GM13977 (cell line): ENCODE measurements at places on chromosomes 4 and X.

DNA sequence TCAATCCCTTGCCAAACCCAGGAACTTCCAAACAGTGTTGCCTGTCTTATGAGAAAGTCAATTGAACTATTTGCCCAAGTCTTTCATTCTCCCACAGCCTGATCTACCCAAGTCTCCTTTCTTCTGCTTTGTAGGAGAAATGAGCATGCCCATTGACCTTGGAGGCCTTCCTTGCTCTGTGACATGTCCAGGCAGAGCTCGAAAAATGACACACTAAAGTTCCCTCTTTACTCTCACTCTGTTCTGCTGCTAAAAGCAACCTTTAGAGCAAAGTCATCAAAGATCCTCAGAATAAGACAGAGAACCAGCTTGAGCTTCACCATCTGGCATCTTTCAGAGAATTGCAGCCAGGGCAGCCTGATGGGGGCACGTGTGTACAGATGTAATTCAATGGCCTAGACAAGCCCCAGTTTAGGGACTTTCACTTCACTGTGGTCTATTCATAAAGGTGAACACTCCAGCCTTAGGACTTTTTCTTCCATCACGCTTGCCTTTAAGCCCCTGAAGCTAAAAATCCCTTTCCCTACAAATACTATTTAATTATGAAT, 136.4 kb downstream of the AMELX start:
- peak; percentile 16 for DNase-seq

DNA sequence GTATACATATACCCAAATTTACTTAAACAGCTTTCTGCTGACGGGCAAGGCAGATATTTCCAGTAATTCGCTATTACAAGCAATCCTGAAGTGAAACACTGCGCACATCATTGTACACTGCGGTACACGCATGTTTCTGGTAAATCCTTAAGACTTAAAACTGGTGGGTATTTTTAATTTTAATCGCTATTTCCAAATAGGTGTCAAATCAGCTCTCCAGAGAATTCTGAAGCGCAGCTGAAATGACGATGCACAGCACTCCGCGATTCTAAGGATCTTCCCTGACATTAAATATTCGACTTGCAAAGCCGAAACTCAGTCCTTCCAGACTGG, 361 bp downstream of the TMEM128 start:
- no peak for DNase-seq

- DNase-seq = no peak
These were observed 13.9 kb upstream of the PCDH19 start for GRCh38 chrX:100424012-100424411.

DNA sequence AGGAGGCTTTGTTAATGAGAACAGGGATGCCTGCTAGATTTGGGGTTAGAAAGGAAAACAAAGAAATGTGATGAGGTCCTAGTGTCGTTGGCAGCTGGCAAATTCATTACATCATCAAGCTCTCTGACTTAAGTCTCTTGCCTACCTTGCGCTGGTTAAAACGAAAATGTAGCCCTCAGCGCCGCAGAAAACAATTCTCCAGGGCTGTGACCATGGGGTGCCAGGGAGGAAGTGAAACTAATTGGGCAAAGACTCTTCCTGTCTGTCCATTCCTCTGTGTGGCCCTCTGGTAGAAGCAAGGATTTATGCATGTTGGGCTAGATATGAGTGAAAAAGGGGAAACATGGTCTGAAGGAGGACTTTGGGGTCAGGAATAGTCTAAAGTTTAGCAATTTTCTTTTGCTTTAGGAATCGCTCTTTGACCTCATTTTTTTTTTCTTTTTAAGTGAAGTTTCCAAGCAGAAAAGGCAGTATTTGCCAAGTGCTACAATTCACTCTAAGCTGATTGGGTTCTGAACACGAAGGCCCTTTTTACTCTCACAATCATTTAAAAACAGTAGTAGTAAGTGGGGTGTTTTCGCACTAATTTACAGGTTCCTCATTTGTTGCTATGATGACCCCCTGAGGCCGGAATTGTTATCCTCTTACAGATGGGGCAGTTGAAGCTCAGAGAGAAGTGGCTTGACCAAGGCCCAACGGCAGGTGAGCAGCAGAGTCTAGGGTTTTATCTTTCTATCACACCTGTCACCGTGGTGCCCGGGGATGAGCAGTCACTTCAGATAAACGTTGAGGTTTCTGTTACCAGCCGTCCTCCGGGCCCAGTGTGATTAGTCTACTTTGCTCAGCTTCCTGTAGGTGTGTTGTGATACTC, 27.3 kb upstream of the CHRNA9 start:
- DNase-seq = no peak

DNA sequence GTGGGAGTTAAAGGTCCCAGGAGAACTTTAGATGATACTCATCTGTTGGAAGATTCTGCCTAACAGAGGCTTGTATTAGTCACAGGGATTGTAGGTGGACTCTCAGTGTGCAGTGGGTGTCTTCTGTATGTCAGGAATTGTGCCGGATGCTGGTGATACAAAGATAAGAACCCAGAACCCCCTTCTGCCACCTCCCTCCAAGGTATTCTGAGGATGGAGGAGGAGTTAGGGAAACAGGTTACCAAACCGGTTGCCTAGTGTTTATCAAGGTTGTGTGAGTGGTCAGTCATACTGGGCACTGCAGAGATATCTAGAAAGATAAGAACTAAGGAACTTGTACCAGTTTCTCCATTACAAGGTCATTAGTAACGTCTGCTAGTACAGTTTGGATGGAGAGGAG, 61.6 kb downstream of the PTTG2 start:
- DNase-seq = no peak

GRCh38 chr4:111813555-111814140, 331.6 kb upstream of the FAM241A start:
- DNase-seq = no peak

- no peak for DNase-seq
These were observed 2.4 kb upstream of the FGFRL1 start for GRCh38 chr4:1008840-1009541.

DNA sequence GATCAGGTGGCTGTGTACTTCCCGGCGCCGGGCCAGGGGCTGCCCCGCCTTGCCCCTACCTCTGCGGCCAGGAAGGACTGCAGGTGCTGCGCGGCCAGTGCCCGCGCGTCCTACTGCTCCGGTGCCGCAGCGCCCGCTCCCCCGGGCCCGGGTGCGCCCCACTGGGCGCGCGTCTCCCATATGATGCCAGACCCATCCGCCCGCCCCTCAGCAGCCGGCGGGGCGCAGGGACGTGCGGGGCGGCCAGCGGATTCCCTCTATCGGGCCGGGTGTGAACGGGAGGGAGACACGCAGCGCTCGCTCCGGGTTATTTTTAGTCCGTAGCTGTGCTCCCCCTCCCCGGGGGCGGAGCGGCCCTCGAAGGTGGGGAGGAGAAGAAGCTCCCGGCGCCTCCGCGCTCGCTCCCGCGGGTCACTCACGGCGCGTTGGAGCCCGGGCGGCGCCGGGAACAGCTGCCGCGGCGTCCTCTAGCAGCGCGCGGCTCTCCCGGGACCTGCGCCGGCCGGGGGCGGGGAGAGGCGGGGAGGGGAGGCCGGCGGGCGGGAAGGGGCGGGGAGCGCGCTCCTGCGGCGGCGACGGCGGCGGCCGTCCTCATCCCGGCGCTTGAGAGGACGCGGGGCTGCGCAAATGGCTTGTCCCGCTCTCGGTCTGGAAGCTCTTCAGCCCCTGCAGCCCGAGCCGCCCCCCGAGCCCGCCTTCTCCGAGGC, 103.6 kb downstream of the UCHL1 start:
- DNase-seq = peak; percentile 26

DNA sequence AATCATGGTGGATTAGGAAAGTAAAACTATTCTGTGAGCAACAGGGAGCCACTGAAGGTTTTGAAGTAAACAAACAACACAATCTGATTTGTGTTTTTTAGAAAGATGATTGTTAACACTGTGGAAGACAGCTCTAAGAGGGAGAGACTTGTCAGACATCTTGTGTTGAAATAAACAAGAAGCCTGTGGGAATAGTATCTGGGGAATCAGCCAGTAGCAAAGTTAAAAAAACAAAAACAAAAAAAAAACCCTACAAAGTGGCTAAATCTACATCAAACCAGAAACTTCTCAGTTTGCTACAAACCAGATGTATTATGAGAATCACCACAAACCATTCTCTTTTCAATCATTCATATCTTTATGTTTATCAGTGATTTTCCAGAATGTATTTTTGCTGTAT, 125.7 kb upstream of the GPC4 start:
- no peak for DNase-seq

GRCh38 chr4:48033825-48034413, 17.3 kb downstream of the NIPAL1 start:
- no peak for DNase-seq

- no peak for DNase-seq
These were observed 47.0 kb upstream of the NKAP start for GRCh38 chrX:119990556-119991004.

DNA sequence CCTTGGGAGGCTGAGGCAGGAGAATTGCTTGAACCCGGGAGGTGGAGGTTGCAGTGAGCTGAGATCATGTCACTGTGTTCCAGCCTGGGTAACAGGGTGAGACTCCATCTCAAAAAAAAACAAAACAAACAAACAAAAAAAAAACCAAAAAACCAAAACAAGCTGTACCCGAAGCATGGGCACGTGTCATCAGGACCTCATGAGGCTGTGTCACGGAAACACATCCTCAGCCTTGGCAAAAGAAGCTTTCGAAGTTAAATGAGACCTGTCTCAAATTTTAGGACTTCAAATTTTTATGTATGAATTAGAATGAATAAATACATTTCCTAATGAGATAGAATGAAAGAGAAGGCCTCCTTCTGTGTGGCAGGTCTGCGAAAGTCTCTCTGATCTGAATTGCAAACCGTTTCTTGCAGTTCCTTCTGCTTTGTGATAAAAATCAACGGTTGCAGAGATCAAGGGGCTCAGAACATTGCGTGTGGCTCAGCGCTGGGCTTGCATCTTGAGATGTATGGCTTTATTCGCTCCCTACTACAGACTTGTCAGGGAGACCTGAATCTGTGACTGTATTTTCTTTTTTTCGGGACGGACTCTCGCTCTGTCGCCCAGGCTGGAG, 19.5 kb upstream of the CRLF2 start:
- no peak for DNase-seq

GRCh38 chr4:181956512-181956911, 286.7 kb upstream of the TENM3 start:
- no peak for DNase-seq

DNA sequence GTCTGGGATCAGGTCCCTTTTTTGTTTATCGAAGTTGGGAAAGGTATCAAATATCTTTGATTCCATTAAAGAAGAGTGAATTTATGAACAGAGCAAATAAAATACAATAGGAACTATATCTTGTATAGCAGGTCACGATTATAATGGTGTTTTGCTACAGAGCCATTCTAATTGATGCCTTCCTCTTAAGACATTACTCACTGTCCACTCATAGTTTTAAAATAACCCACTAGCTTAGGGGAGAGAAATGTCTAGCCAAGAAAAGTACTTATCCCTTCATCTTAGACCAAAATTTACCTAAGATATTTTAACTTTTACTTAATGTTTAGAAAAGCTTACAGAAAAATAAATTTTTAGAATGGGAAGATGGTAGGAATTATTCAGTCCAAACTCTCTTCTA, 112.0 kb upstream of the PABPC4L start:
- DNase-seq = no peak

DNA sequence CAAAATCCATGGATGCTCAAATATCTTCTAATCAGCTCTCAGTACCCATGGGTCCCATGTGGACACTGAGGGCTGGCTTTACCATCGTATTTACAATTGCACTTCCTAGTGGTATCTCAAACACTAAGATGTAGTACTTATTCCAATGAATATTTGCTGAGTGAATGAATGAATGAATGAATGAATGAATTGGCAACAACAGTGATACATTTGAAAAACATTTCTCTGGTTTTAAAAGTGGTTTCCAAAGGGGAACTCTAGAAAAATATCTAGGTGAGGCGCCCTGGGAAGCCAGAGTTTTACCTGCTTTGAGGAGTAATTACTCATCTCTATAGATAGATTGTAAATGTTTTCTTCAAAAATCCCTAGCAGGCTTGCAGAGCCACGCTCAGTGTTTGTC, 76.6 kb downstream of the CYTL1 start:
- no peak for DNase-seq

- no peak for DNase-seq
These were observed 48.7 kb upstream of the TNIP3 start for GRCh38 chr4:121212806-121213205.

DNA sequence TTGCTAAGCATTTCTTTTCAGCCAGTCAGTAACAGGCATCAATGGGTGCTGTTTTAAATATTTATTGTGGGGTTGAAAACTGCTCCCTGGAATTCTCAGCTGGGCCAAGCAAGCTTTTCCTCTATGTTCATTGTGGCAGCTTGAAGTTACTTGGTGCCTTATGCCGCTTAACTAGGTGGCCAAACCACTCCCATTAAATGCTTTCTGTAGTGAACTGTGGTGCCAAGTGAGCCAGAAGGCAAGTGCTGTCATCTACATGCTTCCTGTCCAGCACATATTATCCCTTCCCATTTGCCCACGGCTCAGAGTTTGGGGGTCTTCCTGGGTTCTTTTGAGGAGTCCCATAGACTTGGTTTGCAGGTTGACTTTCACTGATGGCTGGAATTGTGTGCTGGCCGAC, 64.8 kb downstream of the TAB3 start:
- no peak for DNase-seq

DNA sequence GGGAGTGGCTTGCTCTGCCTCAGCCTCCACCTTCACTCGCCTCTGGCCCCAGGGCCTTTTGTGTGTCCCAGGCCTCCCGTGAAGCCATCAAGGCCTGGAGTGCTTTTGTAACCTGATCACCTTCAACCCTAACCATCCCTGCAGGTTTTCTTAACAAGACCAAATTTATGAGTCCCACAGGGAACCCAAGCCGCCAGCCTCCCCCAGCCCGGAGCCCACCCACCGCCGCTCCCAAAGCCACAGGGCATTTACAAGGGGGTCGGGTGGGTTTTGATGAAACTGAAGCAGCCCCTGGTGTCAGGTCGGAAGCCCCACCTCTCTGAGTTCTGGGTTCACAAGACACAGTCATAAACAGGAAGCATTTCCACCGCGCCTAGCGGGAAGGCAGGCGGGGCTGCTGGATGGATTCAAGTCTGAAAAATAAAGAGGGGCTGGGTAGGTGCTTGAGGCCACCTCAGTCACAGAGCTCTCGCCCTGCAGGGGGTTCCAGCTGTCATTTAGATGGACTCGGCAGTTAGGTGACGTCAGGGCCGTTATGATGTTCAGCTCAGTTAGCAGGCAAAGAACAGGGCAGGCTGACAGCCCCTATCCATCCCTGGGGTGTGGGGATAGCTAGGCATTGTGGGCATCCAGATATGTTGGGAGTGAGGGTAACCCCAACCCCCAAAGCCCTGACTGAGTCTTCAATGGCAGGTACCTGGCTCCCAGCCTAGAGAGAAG, 128.5 kb downstream of the BCOR start:
- DNase-seq = no peak

DNA sequence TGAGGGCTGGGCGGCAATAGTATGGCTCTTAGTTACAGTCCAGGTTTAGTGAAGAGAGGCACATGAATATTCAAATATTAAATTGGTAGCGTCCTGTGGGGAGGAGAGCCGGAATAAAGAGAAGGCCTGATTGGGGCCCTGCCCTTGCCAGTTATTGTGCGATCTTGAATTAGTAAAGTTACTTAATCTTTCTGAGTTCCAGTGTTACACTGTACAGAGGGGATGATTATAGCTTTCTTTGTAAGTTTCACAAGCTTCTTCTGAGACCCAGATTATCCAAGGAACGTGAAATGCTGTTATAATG, 1.2 kb downstream of the METAP1 start:
- peak; percentile 28 for DNase-seq
